ENCODE measurements at places on chromosomes 7 and 10. TPM values are rescaled to one million over a fixed set of nuclear protein-coding genes. Genes with fewer than 3 reads are reported as not detected.

The ADCY1 gene
- total RNA-seq = 2.5 TPM

The MYO1G gene
- total RNA-seq = 5.2 TPM

The ITPRID1 gene
- total RNA-seq = not detected

The GIMAP7 gene
- 16.0 TPM for total RNA-seq

The GDF2 gene
- total RNA-seq = not detected

The NRG3 gene
- total RNA-seq = not detected

The TAS2R40 gene
- not detected for total RNA-seq

The SOSTDC1 gene
- 5.9 TPM for total RNA-seq

The CLDN4 gene
- total RNA-seq = 29.5 TPM

The AQP1 gene
- 243 TPM for total RNA-seq

The AMZ1 gene
- 1.2 TPM for total RNA-seq

The PLEKHS1 gene
- not detected for total RNA-seq

The MRLN gene
- total RNA-seq = not detected

The FGF8 gene
- total RNA-seq = not detected

DNA sequence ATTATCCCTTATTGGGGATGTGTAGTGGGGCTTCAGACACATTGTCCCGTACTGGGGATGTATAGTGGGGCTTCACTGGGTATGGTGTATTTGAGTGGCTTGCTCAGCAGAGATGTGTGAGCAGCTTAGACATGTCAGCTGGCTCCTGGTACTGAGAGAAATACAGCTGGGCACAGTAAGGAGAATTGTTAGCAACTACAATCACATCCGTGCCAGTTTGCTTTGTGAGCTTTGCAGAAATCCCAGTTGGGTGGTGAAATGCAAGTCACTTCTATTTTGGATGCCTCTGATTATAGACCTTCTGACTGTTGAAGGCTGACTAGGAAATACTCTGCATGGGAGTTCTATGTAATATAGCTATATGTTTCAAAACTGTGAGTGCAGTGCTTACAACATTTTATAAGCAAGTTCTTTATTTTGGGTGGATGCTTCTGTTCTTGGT is 10.8 kb downstream of the CCNY start:
- no peak for DNase-seq

DNA sequence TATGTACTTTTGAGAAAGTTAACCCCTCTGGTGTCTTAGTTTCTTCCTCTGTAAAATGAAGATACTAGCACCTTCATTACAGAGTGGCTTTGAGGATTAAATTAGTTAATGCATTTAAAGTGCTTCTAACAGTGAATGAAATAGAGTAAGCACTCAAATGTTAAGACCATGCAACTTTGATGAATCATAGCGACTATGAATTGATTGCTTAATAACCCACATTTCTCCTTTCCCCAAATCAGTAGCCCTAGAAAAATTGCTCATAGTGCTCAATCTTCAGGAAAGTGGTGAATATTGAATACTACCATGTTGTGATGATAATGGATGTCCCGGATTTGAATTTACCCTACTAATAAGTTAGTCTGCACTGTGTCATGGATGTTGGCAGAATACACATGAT is 48.1 kb downstream of the CD36 start:
- no peak for DNase-seq

- no peak for DNase-seq
These were observed 82.3 kb downstream of the LRGUK start for GRCh38 chr7:134209322-134210015.

DNA sequence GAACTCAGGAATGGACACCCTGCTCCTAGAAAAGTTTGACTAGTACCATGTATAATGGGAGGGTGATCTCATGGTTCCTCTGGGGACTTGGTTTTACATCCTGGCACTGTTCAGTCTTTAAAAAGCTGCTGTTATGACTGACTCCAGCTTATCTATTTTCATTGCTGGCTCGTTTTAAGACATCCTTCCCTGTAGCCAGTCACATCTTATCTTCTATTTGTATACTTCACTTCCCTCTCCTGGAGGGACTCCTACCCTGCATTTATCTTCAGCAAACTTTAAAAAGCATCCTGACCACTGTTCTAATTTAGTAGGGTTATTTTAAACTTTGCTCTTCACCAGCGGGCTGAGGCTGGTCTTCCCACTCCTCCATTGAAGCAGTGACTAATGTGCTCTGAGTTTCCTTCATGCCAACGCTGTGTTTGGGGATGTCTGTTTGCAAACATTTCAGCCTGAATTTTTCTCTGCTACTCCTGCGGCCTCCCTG is 72.9 kb upstream of the ARMC3 start:
- DNase-seq = no peak

- DNase-seq = no peak
These were observed 171.9 kb downstream of the NSUN6 start for GRCh38 chr10:18479502-18479901.

- no peak for DNase-seq
These were observed 50.6 kb upstream of the MTURN start for GRCh38 chr7:30084212-30084611.

DNA sequence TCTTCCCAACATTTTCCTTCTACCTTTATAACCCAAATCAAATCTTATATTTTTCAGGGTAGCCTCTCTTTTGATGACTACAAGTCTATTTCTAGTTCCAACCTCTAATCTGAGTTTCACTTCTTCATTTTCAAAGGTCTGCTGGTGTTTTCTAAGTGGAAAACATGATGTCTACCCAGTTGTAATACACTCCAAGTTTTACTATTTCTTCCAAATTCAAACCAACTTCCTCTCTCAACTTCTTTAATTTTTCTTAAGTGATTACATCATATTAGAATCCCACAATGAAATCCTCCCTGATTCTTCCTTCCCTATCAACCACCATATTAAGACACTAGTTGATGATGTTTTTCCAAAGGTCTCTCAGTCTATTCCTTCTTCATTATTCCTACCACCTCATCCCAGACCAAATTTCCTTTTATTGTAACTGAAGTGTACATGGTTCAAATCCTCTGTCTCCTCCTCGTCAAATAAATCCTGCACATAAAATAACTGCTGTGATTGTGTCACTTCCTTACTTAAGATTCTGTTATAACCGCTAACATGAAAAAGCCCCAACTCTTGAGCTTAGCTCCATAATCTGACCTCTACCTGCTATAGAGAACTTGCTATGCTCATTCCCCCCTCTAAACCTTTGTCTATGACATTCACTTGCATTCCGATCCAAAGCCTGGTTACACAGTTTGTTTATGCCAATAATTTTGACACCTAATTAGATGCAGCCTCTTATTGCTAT is 12.7 kb downstream of the TAS2R38 start:
- DNase-seq = no peak

DNA sequence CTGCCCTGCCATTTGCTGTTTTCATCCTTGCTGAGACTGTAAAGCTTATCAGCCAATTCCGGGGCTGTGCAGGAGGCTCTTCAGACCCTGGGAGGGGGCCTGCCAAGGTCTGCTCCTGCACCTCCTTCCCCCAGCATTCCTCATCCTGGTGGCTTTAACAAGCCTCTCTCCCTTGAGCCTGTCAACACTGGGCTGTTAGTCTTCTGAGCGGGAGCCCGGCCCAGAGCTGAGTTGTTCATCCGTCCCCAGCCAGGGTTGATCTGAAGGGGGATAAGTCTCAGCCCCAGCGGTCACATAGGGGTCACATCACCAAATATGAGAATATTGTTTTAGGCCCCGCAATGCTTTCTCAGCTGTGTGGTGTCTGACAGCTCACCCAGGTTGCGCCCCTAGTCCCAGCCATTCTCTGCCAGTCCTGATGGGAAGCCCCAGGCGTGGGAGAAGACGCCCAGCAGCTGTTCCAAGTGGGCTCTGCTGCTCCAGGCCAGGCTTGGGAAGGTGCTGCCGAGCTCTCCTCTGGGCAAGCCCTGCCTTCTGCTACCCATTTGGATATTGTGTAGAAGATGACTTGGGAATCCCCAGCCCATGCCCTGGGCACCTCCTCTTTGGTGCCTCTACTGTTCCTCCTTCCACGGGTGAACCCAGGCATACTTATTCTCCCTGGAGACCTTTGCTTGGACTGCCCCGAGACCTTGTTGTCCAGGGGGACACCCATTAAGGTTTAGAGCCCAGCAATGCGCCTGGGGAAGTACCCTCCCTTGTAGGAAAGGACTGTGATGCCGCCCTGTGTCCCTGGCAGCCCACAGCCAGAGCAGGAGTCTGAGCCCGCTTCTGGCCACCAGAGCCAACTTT is 23.5 kb upstream of the TRIM8 start:
- no peak for DNase-seq

DNA sequence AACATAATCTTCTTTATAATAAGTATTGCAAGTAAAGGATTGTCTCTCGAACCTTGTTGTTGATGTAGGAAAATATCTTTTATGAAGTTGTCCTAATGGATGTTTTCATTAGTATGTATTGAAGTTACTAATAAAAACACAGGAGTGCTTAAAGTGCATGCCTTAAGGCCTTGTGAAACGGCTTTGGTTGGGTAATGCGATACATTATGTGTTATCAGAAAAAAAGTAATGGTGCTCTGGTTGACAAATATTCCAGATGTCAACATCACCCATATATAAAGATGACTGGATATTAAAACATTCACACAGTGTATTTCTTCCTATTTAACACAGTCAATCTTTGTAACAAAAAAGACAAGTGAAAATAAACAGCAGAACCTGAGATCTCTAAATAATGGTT is 310.7 kb downstream of the PRKG1 start:
- DNase-seq = no peak

- DNase-seq = no peak
These were observed 5.6 kb downstream of the MGAM start for GRCh38 chr7:142001163-142001874.

DNA sequence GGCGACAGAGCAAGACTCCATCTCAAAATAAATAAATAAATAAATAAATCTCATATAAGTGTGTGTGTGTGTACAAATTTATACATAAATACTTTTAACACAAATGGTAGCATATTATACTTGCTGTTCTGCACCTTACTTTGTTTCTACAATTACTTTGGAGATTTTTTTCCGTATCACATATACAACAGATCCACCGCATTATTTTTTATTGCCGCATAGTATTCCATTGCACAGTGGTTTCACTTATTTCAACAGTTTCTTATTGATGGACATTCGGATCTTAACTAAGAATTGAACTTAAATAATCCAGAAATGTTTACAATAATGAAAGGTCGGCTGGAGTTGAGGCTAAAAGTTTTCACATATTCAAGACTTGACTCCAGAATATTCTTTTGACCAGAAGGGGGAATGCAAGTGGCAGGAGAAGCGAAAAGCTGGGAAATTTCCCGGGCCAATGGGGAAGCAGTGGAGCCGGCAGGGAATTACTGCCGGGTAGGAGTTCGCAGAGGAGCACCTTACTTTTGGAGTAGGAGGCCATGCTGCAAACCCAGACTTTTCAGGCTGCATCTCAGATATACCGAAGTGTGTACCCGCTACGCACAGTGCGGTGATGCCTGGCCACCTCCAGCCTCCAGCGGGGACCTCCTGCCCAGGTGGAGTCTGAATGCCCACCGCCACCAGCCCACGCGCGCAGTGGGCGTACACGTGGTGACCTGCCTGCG is 415 bp upstream of the CNNM1 start:
- no peak for DNase-seq

- no peak for DNase-seq
These were observed 423 bp downstream of the BAZ1B start for GRCh38 chr7:73521636-73522104.

- no peak for DNase-seq
These were observed 1.8 kb upstream of the LBX1 start for GRCh38 chr10:101231092-101231491.

DNA sequence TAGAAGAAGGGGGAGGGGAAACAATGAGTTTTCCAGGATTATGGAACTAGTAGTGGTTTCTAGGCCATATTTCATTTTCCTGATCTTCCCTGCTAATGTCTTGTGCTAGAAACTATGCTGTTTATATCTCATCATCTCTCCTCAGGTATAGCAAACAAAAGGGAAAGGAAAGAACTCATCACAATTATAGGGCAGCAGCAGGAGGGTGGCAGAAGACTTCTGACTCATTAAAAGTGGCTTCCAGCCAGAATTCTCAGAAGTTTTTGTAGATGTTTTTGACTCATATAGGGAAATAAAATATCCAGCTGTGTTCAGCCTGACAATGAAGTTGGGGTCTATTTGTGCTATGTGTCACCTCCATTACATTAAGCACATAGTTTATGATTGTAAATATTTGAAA is 6.5 kb downstream of the AHR start:
- DNase-seq = no peak

GRCh38 chr7:135372222-135372621 is 137.7 kb downstream of the CNOT4 start:
- no peak for DNase-seq

- no peak for DNase-seq
These were observed 642 bp upstream of the COL13A1 start for GRCh38 chr10:69801094-69801433.

DNA sequence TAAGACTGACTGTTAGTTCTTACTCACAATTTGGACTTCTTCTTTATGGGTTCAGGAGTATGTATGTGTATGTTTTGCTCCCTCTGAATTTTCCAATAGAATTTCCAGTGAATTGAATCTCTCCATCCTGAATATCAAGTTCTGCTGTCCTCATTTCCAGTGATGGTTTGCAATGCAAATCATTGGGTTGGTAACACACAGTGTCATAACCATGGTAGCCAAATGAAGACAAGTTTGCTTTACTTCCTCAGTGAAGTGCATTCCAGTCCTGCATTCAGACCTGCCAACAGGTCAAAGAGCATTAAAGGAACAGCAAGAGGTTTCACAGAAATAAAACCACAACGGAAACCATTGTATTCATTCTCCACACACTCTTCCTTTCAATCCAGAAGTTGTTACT is 15.2 kb downstream of the ITPRID1 start:
- no peak for DNase-seq

DNA sequence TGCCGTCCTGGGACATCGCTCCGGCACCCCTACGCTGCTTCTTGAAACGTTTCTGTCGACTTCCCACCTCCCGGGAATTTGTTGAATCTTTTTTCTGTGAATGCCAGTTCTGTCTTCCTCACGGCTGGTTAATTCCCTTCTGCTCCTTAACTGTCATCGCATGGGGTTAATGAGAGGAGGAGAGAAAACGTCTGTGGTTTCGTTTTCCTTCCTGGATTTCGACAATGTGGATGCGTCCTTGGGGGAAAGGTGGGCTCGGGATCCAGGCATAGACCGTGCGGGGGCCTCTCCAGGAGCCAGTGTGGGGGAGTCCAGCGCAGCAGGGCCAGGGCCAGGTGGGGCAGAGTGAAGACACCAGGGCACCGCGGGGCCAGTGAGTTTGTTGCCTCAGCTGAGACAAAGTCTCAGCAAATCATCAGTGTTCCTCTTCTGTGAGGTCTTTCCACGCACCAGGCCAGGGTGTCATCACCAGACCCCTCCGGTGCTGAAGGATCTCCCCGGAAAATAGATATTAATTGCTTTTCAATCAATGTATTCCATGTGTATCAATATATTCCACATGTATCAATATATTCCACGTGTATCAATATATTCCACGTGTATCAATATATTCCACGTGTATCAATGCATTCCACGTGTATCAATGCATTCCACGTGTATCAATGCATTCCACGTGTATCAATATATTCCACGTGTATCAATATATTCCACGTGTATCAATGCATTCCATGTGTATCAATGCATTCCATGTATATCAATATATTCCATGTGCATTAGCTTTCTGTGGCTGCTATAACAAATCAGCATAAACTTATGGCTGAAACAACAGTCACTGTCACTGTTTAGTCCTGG is 33.7 kb upstream of the CFAP46 start:
- DNase-seq = no peak

GRCh38 chr7:141649865-141650634 is 51.9 kb downstream of the DENND11 start:
- DNase-seq = no peak

All from vagina (tissue), 2 donors.